ENCODE measurements at places on chromosomes 6 and 20. TPM values are rescaled to one million over a fixed set of nuclear protein-coding genes. Genes with fewer than 3 reads are reported as not detected.

GRM4 gene
- 0.11 TPM for total RNA-seq

CLPSL2 gene
- not detected for total RNA-seq

SOBP gene
- 10.4 TPM for total RNA-seq

PSMB9 gene
- total RNA-seq, result 19.3 TPM

EYA2 gene
- total RNA-seq, result 1.8 TPM

EYS gene
- under 0.01 TPM for total RNA-seq

NRN1 gene
- 142 TPM for total RNA-seq

FOXQ1 gene
- total RNA-seq, result 25.5 TPM

Measured in articular chondrocyte of knee joint (primary cell).